ENCODE measurements at places on chromosomes 13 and 19.

GRCh38 chr13:99545979-99546378 lies 44.7 kb downstream of the TM9SF2 start:
- no peak for DNase-seq

GRCh38 chr19:18610556-18611326 lies 1.9 kb upstream of the TMEM59L start:
- DNase-seq = no peak

DNA sequence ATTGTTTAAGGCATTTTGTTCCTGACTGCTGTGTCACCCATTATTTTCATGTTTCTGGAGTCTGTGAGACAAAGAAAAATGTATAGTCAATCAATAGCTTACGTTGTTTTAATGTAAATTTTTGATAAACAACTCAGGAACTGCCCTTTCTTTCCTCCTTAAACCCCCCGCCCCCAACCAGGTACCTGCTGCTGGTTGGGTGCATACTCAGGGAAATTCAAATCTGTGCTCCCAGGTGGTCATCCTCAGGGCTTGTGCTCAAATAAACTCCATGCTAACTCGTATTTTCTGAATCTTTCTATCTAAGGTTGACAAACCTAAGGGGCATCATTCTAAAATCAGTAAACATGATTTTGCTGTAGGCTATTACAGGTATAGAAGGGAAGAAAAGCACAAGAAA lies 4.1 kb upstream of the CDC16 start:
- DNase-seq = no peak

DNA sequence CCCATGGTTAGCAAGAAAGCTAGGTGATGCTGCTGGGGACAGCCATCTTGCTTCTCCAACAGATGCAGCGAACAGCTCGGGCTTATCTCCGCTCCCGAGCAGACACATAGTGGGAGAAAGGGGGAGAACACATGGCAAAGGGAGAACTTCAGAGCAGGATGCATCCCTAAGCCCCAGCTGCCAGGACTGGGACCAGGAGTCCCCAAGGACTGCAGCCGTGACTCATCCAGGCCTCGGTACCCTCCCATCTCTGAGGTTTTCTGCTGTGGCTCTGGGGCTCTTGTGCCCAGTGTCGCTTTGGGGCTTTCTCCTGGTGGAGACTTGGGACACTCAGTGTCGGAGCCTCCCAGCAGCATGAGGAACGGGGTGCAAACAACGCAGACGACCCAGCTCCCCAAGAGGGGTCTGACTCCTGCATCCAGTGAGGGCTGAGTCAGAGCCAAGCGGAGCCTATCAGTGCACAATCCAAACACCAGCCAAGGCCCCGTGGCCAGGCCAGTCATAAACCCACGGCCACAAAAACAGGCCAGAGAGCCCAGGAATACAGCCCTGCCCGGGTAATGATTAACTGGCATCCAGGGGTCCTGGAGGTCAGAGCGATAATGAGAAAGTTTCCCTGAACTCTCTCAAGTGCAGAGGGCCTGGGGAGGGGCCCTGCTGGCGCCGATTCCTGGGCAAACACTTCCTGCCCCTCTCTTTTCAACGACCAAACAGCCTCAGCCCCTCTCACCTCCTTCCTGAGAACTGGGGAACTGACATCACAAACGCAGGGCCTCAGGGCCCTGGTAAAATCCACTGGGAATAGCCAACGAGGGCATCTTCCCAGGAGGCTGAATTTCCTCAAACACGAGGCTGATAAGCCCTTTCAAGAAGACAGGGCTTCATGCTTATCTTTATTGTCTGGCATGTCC lies 202.9 kb downstream of the USP12 start:
- no peak for DNase-seq

DNA sequence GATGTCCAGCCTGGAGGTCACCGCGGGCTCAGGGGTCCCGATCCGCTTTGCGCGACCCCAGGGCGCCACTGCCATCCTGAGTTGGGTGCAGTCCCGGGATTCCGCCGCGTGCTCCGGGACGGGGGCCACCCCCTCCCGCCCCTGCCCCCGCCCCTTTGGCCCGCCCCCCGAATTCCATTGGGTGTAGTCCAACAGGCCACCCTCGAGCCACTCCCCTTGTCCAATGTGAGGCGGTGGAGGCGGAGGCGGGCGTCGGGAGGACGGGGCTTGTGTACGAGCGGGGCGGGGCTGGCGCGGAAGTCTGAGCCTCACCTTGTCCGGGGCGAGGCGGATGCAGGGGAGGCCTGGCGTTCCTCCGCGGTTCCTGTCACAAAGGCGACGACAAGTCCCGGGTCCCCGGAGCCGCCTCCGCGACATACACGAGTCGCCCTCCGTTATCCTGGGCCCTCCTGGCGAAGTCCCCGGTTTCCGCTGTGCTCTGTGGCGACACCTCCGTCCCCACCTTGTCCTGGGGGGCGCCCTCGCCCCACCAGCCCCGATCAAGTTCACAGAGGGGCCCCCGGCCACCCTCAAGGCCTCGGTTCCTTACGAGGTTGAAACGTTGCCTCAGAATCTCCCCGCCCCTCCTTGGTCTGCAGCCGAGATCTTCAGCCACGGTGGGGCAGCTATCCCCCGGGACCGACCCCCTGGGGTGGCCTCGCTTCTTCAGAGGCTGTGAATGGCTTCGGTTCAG lies 1.2 kb downstream of the LDLR start:
- DNase-seq = peak; percentile 92

GRCh38 chr13:65964672-65965071 lies 1265.5 kb downstream of the PCDH9 start:
- no peak for DNase-seq

GRCh38 chr13:50179977-50180376 lies 164.7 kb downstream of the KCNRG start:
- no peak for DNase-seq

- DNase-seq = peak; percentile 10
These were observed 29.2 kb upstream of the RGCC start for GRCh38 chr13:41428155-41428554.

DNA sequence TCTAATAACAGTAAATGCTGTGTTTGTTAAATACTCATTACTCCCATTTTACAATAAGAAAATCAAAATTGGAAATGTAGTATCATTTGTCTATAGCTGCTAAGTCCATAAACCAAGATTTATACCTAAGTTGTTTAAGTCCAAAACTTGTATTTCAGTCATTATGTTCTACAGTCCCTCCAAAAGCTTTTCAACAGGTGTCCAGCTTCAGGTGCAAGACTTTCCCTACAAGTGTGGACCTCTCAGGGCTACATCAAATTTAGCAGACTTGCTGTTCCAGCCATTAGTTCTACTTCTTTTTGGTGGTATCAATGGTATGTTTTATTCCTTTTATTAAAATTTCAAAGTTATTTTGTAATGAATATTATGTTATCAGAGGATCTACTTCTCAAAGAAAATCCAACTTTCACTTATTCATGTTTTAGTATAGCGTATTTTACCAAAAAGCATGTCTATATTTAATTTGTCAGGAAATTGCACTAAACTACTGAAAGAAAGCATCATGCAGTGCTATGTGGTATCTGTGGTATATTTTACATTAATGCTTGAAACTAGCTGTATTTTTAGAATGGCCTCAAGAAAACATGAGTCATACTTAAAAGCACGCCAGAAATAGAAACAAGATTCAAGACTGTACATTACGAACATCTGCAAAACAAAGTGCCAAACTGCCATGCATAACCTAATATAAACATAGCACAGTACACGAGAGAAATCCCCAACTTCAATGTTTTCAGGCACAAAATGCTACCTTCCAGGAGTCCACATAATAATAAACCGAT lies 44.5 kb downstream of the VWA8 start:
- no peak for DNase-seq

GRCh38 chr13:113292021-113292862 lies 4.8 kb upstream of the LAMP1 start:
- DNase-seq = no peak

GRCh38 chr19:56270676-56271075 lies 1.9 kb upstream of the EDDM13 start:
- DNase-seq = no peak

Data from hippocampal formation (tissue), 2 donors.